ENCODE measurements at places on chromosomes 2 and 18. TPM values are rescaled to one million over a fixed set of nuclear protein-coding genes. Genes with fewer than 3 reads are reported as not detected.

Gene GNAL
- 5.1 TPM for total RNA-seq

Gene RGPD4
- 0.10 TPM for total RNA-seq

Gene MYO1B
- total RNA-seq = 16.0 TPM

Gene SLC8A1
- 1,122 TPM for total RNA-seq

Gene DUSP19
- 12.1 TPM for total RNA-seq

Gene SCN9A
- 1.3 TPM for total RNA-seq

DNA sequence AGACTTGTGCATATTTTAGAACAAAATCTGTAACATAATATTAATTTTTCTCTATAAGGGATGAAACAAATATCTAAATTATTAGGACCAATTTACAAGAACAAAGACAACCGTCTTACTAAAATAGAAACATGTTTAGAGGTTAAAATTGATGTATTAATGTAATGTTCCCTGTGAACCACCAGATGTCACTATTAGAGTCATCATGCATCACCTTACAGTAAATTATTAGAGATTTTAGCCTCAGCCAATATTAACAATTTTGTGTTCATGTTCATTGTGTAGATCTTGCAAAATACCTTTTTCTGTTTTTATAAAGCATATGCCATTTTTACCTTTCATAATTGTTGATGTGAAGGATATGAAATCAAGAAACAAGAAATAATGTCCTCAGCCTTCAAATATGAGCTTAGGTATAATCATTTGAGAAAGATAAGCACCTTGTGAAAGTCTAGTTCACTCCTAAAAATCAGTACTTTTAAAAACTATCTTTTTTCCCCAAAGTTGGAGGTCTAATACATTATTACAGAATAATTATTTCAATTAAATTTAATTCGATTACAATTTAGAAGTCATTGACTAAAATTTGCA, 344.3 kb upstream of the KCNH7 start:
- no peak for DNase-seq

GRCh38 chr2:109129921-109130722, 1.1 kb downstream of the SH3RF3 start:
- peak; percentile 36 for DNase-seq

GRCh38 chr18:7094427-7094826, 23.2 kb downstream of the LAMA1 start:
- DNase-seq = no peak

- no peak for DNase-seq
These were observed 42.3 kb downstream of the RFX8 start for GRCh38 chr2:101432411-101433181.

DNA sequence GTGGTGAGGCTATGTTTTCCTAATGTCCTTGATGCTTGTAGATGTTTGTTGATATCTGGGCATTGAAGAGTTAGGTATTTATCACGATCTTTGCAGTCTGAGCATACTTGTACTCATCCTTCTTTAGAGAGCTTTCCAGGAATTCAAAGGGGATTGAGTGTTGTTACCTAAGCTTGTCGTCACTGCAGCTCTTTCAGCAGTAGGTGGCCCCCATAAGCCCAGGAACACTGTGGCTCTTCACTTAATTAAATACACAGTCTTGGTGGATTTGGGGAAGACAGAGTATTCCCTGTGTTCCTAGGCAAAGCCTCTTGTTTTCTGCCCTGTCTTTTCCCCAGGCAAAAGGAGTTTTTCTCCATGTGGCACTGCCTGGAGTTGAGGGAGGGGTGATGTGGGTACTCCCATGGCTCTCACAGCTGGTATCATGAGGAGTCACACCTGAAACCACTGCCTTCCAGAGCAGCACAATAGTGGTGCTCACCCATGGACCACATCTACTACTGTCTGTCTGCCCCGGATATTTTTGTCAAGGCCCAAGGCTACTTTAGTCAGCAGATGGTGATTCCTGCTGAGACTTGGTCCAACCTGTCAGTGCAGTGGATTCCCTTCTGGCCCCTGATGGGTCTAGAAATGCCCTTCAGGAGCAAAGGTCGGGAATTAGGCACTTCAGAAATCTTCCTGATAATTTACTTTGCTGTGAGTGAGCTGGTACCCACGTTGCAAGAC, 95.7 kb downstream of the GALNT13 start:
- DNase-seq = no peak

- DNase-seq = no peak
These were observed 36.1 kb downstream of the HDLBP start for GRCh38 chr2:241279413-241279812.

DNA sequence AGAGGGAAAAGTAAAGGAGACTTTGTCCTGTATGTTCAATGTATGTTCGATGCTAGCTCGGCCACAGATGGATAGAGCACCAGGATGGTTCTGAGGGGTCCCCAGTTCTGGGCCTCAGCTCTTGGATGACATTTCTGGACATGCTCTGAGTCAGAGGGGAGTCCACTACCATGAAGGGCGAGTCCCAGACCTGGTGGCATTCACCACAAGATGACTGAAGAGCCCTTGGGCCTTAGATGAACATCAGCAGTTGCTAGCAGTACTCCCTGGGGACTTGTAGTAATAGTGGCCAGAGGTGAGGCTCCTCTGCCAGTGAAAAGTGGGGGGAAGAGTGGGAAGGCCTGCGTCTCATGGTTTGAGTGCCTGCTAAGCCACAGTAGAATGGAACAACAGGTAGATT, 109.5 kb downstream of the GRB14 start:
- no peak for DNase-seq

GRCh38 chr2:222064286-222064685, 234.5 kb downstream of the PAX3 start:
- no peak for DNase-seq

DNA sequence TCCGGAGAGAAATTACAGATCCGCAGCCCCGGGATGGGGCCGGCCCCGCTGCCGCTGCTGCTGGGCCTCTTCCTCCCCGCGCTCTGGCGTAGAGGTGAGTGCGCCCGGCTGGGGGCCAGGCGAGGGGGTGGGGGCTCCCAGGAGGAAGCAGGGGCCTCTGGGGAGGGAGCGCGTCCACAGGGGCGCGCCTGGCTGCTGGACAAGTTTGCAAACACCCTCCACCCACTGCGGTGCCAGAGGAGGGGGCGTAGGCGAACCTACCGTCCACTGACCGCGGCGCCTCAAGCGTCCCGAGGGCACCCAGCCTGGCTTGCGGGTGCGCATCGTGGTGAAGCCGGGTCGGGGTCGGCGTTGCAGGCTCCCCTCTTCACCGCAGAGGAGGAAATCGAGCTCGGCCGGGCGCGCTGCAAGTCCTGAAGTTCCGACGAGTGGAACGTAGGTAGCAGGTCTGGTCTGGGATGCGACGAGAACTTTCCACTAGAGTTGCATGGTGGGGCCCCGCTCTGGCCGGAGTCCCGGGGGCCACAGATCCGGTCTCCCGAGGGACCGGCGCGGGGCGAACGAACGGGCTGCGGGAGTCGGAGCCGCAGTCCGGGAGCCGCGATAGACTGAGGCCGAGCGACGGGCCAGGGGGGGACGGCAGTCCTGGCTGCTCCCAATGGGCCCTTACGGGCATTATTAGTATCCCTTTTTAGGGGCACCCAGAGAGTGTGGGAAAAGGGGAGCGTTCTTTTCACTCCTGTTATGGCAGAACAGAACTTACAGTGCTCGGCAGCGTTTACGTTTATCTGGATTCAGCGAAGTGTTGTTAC, 502 bp downstream of the MERTK start:
- no peak for DNase-seq

- no peak for DNase-seq
These were observed 45.3 kb upstream of the IGFBP5 start for GRCh38 chr2:216740557-216741222.

DNA sequence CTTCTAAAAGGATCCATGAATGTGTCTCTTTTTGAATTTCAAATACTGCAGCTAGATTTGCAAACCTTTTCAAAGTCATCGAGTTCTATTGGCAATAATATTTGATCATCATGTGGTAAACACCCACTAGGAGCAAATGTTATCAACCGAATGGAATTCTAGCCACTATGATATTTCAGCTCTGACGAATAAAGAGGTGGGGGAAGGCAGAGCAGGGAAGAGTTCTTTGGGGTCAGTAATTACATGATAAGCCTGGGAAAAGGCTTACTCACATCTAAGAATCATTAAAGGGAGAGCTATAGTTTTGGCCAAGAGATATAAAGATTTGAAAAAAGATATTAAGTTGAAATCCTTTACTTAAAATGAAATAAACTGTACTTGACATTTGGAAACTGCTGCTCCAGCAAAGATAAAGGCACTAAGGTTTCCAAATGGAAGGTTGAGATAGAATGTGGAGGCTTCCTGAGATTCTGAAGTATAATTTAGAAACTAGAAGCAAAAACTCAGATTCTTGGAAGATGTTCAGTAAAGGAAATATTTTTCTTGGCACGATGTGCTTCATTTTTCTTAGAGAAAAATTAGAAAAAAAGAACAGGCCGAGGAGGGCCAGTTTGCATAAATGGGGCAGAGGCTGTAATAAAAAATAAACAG, 104.7 kb upstream of the ARHGAP28 start:
- no peak for DNase-seq

DNA sequence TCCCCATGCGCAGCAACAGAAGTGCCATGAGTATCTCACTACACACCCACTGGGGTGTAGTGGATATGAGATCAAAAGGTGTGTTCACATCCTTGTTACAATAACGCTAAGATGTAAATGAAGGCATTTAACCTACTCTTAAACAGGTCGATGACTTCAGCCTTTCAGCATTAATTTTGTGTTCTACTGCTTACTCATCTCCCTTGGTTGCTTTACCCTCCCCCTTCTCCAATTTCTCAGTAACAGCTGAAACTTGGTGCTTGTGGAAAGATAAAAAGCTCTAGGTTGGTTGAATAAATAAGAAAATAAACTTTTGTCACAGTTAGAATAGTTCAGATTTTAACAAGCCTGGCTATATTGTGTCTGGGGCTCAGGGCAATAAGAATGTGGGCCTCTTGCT, 147.5 kb upstream of the SESTD1 start:
- DNase-seq = no peak

DNA sequence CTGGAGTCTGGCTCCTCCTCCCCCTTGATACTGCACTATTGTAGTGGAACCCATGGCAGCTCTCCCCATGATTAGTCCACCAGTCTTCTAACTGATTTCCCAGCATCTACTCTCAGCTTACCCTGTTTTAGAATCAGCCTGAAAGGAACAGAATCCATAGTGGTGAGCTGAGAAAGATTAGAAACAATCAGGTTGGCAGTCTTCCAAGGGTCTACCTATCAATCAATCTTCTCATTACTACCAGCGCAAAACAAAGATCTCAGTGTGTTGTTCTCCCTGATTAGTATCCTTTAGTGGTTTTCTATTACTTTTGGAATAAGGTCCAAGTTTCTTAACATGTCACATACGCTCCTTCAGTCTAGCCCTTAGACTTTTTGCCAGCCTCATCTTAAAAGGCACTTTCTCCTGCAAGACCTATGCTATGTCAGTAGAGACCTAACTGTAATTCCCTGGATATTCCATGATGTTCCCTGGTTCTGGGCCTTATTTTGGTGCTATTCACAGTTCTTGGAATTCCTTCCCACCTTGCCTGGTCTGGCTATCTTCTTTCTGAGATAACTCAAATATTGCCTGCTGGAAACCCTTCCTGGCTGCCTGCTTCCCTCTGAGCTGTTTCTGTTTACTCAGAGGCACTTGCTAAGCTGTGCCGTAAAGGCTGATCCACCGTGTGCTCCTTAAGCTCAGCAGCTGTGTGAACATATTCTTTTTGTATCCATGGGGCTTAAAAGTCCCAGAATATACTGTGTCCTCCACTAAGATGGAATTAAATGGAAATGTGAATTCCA, 32.6 kb downstream of the LAMA3 start:
- DNase-seq = no peak

- no peak for DNase-seq
These were observed 179.9 kb upstream of the FN1 start for GRCh38 chr2:215615803-215616174.

- no peak for DNase-seq
These were observed 16.3 kb downstream of the NRP2 start for GRCh38 chr2:205698286-205699268.

- no peak for DNase-seq
These were observed 73.3 kb downstream of the TMEM18 start for GRCh38 chr2:603869-604268.

DNA sequence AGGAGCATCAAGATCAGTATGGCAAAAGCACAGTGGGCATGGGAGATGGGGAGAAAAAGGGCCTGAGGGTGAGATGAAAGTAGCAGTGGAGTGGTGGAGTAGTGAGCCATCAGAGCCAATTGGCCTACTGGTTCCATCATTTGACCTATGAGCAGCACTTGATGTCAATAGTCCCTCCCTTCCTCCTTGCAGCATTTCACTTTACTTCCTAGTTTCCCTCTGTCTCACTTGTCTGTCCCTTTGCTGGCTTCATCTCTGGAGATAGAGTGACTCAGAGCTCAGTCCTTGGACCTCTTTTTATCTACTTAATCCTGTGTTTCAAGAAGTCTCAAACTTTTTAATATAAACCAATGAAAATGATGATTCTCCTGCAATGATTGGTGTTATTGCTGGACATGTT, 32.1 kb downstream of the FBXO48 start:
- DNase-seq = no peak

DNA sequence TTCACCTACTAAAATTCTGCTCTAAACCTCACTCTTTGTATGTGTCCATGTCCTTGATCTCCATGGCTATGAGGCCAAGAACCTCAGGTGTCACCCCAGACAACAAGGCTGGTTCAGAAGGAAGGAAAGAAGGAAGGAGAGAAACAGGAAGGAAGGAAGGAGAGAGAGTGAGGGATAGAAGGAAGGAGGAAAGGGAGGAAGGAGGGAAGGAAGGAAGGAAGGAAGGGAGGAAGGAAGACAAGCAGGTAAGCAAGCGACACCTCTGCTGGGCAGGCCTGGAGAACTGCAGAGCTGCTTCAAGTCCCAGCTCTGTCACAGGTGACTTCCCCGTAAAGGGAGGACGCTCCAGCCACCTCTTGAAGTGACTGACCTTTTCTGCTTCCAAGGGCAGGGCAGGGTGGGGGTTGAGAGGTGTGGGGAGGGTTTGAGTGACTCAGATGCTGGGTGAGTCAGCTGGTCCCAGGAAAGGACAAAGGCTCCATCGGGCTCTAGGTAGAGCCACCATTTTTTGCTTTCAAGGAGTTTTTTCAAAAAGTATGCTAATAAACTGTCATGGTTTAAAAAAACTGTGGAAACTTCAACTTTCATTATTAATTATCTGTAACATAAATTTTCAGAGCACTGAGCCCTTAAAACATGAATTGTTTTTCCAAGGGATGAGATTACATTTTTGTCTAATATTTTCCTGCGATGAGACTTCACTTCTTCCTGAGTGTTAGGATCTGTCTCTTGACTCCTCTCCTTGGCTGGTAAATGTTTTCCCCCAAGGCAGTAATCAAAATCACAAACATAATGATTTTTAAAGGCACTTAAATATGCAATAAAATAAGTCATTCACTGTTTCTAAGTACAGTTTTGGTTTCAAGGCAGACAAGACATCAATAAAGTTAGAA, 90.1 kb upstream of the L3MBTL4 start:
- DNase-seq = no peak
